Fibroblast of villous mesenchyme (primary cell): ENCODE measurements at places on chromosomes 13 and 19. TPM values are rescaled to one million over a fixed set of nuclear protein-coding genes. Genes with fewer than 3 reads are reported as not detected.

GSX1 gene
- not detected in 2 replicates for total RNA-seq

LYPD3 gene
- 0.43 TPM in 1 of 2 replicates, not detected in the other for total RNA-seq

GAS6 gene
- 172 and 216 TPM in 2 replicates for total RNA-seq

CEACAM19 gene
- total RNA-seq = 2.6 and 5.6 TPM in 2 replicates

ERICH4 gene
- total RNA-seq = not detected in 2 replicates

DIAPH3 gene
- 20.9 and 30.7 TPM in 2 replicates for total RNA-seq

AXL gene
- total RNA-seq = 360 and 363 TPM in 2 replicates

TBXA2R gene
- total RNA-seq = 4.3 and 4.8 TPM in 2 replicates

KCNN1 gene
- total RNA-seq = under 0.01 TPM in 2 replicates

PSMD8 gene
- 277 and 299 TPM in 2 replicates for total RNA-seq

CALR3 gene
- not detected in 2 replicates for total RNA-seq

RNF126 gene
- total RNA-seq = 30.7 and 50.3 TPM in 2 replicates

DNA sequence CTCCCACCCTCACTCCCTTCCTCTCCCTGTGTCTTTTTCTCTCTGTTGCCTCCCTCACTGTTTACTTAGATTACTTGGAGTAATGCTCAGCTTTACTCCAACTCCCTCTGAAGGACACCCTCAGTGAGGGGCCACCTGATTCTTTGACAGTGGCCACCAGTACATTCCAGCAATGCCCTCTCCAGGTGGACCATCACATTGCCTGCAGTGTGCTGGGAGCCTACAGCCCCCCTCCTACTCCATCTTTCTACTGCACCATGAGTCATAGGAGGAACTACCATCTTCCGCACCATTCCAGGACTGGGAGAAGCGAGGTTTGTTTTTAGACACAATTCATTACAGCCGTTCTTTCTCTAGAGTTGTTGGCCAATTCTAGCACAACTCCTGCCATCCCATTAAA lies 96.6 kb upstream of the POSTN start:
- DNase-seq = no peak

DNA sequence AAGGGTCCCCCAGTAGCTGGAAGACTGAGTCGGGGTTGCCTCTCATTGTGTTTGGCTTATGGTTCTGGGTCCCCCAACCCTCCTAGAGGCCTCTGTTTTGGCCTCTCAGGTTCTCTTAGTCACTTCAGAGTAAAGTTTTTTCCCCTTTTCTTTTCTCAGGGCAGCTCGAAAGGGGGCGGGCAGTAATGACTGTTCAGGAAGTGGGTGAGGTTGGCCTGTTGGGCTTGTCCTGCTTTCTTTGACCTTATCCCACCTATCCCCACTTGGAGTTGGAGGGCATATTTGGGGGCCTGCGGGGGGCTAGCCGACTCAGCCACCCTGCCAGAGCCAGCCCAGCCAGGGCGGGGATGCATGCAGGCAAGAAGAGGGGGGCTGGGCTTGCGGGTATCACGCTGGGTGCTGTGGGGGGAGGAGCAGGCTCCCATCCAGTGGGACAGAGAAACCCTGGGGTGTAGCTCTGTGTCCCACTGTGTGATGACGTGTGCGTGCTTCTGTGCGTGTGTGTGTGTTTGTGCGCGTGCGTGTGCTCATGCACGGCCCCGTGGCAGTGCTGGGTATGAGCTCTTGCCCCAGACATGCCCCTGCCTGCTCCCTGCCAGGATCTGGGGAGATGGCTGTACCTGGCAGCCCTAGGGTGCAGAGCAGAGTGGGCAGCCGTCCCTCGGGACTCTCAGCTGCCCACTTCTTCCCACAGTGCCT lies 1.4 kb downstream of the CIC start:
- peak; percentile 73 for DNase-seq

GRCh38 chr13:97659602-97660001 lies 225.6 kb downstream of the RAP2A start:
- peak; percentile 33 for DNase-seq

- no peak for DNase-seq
Observed at GRCh38 chr13:113407531-113408393, 43.8 kb upstream of the GRTP1 start.

- no peak for DNase-seq
Observed at GRCh38 chr19:15885167-15885566, 12.7 kb downstream of the CYP4F2 start.

DNA sequence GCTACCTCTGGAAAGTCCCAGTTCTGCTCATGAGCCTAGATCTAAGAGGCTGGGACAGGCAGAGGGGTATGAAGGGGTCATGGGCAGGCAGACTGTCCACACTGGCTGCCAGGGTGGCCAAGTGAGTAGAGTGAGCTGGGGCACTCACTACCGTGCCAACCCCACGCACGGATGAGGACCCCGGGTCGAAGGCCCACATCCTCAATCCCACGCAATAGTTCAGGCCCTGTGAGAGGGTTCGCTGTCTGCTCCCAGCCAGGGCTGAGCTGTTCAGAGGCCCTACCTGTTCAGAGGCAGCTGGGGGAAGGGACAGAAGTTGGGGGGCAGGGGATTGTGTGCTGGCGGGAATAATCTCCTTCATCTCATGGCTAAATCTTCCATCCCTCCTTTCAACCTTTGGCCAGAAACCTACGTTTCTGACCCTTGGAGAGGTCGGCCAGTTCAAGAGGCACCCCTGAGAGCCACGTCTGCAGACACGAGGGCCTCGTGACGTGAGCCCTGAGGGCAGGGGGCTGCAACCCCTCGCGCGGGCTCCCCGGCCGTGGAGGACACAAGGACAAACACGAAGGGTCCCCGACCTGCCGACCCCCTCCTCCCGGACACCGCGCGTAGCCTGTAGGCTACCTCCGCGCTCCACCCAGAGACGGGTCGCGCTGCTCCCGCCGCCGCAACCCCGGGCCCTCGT lies 1.0 kb upstream of the RPS5 start:
- DNase-seq = no peak

DNA sequence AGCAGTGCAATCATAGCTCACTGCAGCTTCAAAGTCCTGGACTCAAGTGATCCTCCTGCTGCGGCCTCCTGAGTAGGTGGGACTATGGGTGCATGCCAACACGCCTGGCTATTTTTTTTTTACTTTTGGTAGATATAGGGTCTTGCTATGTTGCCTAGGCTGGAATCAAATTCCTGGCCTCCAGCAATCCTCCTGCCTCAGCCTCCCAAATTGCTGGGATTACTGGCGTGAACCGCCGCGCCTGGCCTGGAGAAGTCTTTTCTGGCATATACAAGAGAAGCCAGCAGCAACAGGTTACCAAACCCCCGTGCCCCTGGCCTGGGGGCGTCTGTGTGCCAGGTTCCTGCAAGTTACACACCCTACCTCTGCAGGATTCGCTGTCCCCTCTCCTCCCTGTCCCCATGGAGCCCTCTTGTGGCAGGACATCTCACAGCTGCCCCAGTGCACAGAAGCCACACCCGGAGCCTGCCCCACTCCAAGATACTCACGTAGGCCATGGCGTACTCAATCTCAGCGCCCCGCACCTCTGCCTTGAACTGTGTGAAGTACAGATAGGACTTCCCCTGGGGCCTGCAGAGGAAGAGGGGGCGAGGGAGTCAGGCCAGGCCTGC lies 9.9 kb downstream of the MYDGF start:
- no peak for DNase-seq

DNA sequence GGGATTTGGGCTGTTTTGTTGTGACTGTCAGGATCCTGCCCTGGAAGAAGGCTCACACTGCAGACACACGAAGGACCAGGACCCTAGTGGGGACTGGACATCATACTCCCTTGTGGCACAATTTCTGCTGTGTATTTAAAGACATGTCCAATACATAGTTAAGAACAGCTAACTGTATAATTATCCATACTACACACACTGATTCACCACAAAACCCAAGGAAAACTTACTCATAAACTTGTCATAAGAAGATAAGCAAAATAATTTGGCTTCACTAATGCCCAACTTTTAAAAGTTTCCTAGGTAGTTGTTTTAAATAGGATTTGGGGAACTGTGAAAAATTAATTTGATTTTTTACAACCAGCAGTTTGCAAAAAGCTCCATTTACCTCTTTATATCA lies 46.1 kb downstream of the LATS2 start:
- DNase-seq = peak; percentile 54

GRCh38 chr13:25111585-25111956 lies 15.6 kb downstream of the PABPC3 start:
- DNase-seq = no peak

GRCh38 chr13:33934951-33935371 lies 117.0 kb downstream of the RFC3 start:
- no peak for DNase-seq

DNA sequence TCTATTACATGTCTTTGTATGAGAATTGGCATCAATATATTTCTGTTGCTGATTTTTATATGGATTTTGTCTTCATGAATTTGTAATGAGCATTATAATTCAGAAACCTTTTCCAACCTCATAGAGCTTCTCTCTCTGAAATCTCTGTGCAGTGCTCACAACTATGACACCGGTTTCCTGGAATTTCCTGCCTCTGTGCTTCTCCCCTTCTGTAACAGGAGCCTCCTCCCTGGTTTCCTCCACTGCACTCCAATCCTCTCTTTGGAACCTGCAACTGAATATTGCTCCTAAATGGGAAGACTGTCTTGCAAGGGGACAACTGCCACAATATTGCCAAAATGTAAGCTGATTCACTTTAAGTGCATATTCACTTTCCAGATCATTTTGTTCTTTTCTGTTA lies 1147.9 kb downstream of the UQCRFS1 start:
- DNase-seq = no peak

DNA sequence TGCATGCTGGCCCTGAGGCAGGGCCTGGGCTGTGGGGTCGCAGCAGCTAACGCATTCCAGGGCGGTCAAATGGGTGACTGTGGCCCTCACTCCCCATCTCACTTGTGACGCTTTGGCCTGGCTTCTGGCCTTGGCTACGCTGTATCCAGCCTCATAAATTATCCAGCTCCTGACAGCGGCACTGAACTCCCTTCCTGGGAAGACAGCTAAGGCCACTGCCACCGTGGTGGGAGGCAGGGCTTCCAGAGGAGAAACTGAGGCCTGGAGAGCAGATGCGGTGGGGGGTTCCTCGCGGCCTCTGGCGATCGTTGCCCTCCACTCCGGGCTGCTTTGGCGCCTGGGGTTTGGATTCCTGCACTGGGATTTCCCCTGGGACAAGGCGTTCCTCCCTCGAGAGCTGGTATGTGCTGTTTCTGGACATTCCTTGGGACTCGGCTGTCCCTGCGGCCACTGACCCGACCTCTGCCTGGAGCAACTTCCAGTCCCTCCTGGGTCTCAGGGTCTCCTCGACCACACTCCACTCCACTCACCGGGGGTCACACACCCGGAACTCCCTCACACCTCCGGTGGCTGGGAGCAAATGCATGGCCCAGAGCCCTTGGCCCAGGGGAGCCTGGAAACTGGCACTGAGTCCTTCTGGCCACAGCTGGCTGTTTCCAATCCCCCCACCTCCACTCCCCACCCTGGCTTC lies 3.4 kb downstream of the TBXA2R start:
- no peak for DNase-seq

GRCh38 chr13:72122661-72123255 lies 255.8 kb upstream of the DACH1 start:
- DNase-seq = no peak

DNA sequence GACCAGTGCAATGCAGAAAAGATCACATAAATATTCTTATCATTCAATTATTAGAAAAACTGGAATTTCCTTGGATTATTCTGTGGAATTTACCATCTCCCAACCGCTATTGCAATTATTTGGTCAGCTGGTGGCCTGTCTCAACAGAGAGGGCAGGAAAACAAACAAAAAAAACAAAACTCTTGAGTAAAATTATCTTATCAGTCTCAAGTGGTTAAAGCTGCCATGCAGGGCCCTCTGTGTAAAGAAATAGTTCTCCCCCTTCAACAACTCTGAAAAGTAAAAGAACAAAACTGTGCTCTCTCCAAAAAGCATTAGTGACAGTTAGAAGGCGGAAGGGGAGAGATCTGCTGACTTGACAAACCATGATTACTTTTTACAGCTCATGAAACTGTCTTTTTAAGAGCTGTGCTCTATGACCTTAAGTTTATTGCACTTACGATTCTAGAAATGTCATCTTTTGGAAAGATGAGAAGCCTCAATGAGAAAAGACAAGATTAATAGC lies 152.3 kb downstream of the DLEU7 start:
- peak; percentile 60 for DNase-seq

DNA sequence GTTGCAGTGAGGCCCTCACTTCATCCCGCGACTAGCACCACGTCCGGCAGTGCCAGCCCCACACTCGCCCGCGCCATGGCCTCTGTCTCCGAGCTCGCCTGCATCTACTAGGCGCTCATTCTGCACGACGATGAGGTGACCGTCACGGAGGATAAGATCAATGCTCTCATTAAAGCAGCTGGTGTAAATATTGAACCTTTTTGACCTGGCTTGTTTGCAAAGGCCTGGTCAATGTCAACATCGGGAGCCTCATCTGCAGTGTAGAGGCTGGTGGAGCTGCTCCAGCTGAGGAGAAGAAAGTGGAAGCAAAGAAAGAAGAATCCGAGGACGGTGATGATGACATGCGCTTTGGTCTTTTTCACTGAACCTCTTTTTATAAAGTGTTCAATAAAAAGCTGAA lies 48.6 kb downstream of the NLRP12 start:
- DNase-seq = no peak

- DNase-seq = no peak
Observed at GRCh38 chr13:103325672-103326071, 259.5 kb upstream of the SLC10A2 start.

GRCh38 chr13:94063096-94063495 lies 416.4 kb downstream of the DCT start:
- peak; percentile 67 for DNase-seq

DNA sequence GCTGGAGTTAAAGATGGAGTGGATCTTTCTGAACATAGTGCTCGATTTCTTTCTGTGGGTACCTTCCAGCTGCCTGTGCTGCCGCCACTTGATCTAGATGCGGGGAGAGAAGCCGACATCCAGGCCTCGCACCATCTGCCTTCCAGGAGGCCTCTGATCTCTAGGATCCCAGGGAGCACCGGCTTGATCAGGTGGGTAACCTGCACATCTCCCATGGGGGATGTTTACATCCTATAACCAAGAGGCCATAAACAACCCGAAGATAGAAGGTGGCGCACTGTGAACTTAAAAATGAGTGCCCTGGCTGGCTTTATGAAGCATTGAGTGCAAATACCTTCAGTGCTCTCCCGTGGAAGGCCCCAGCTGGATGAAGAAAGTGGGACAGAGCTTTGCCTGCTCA lies at the start of gene C13orf42:
C13orf42 (minus strand) TSS at position 101 of the 400 bp plus-strand sequence; CDS start at position 36, 65 bp downstream.
- no peak for DNase-seq

DNA sequence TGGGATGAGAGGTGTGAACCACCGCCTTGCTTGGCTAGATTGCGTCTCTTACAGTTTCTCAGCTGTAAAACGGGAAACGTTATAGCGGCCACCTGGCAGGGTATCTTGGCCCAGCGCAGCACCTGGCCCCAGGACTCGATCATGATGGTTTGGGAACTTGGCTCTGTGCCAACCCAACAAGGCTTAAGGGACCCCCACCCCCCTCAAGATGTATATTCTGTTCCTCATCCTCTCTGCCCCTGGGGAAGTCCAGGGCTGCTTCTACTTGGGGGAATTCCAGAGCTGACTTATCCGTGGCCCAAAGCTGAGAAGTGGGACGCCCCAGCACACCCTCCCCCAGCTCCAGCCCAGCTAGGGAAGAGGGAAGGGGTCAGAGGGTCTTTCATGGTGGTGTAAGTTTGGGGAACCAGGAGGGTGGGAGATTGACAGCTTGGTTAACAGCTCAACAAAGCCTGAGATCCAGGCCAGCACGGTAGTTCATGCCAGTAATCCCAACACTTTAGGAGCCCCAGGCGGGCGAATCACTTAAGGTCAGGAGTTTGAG lies 695 bp downstream of the ICAM1 start:
- DNase-seq = no peak
